ENCODE measurements at places on chromosomes 13 and 19.

- DNase-seq: no peak
Observed at GRCh38 chr13:70842062-70842644, 733.9 kb upstream of the KLHL1 start.

DNA sequence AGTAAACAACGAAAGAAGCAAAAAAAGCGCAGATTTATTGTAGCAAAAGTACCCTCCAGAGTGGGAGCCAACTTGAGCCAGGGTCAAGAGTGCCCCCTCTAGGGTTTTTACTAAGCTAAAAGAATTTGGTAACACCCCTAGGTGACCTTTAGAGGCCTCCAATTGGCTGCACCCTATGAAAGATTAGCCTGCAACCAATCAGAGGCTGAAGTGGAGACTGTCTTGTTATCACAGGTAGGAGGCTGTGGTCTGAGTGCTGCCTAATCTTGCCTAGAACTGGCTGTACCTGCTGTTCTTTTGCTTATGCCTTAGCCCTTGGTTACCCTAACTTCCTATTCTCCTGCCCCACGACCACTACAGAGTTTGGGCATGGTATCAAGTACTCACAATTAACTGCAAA is 38.3 kb downstream of the ANKRD10 start:
- DNase-seq: no peak

- no peak for DNase-seq
Observed at GRCh38 chr13:43493496-43494000, 293.2 kb downstream of the ENOX1 start.

DNA sequence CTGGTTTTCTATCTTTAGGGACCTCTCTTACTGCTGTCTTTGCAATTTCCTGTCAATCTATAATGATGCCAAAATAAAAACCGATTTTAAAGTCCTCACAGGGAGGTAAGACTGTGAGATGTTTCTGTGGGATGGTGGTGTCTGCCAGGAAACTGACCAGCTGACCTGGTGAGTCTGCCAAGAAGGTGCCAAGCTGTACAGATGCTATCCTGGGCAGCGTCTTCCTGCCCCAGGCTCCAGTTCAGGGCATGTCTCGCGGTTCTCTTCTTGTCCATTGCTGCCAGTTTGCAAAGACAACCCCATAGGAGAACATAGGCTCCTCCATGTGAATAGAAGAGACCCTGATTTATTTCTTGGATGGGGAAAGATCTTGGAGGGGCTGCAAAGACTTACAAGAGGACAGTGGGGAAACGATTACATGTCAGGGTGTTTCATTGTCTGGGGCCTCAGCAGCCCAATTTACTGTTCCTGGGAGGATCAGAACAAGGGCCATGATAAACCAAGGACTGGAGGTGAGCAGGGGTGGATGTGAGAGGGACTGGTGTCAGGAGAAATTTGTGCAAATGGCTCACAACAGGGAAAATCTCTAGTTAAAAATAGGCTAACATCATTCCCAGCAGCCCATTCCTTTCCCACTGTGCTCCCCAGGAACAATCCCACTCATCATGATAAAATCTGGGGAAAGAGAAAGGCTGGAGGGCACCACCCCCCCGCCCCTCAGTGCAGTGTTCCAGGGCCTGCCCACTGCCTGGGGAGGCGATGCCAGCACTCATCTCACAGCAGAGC is 42.7 kb upstream of the VSTM2B start:
- DNase-seq: no peak

DNA sequence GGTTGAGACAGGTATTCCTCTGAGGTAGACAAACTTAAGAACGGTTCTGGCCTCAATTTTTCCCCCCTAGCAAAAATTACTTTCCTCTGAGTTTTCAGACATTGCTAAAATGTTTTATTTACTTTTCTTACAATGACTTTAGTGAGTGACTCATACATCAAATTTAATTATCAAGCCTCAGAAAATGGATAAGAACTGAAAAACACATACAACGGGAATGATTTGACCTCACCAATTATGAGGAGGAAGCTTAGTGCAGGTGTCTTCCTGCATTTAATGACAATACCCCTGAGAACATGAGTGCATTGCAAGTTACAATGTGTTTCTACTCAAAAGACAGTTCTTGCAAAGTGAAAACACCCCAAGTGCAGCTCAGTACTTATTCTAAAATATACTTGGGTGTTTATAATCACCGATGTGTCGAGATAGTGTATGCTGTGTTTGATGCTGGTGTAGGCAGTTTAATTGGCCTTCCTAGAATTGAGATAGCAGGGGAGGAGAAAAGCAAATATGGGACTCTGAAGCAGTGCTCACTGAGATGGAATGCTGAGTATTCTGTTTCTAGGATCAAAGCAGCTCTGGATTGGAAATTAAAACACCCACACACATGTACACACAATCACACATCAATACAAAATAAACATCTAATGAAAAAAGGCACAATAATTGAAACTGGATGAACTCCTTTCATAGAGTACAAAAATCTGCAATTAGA is 189.5 kb upstream of the SLC10A2 start:
- no peak for DNase-seq

GRCh38 chr13:100534911-100535310 is 53.7 kb downstream of the GGACT start:
- no peak for DNase-seq

DNA sequence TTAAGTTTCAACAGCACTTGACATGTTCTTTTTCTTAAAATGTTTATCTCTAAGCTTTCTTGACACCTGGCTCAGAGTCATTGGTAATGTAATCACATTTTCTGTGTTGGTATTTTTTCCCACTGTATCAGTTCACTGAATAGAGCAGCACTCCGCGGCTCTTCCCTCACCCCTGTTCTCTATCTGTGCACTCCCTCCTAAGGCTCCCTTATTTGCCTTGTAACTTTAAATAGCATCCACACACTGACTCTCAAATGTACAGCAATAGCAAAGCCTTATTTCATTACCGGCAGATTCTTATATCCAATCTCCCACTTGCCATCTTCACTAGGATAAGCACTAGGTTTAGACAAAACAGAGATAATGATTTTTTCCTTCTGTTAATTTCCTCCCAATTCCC is 935.5 kb upstream of the SLC10A2 start:
- no peak for DNase-seq

GRCh38 chr13:108755083-108755482 is 125.7 kb downstream of the MYO16 start:
- DNase-seq: no peak

DNA sequence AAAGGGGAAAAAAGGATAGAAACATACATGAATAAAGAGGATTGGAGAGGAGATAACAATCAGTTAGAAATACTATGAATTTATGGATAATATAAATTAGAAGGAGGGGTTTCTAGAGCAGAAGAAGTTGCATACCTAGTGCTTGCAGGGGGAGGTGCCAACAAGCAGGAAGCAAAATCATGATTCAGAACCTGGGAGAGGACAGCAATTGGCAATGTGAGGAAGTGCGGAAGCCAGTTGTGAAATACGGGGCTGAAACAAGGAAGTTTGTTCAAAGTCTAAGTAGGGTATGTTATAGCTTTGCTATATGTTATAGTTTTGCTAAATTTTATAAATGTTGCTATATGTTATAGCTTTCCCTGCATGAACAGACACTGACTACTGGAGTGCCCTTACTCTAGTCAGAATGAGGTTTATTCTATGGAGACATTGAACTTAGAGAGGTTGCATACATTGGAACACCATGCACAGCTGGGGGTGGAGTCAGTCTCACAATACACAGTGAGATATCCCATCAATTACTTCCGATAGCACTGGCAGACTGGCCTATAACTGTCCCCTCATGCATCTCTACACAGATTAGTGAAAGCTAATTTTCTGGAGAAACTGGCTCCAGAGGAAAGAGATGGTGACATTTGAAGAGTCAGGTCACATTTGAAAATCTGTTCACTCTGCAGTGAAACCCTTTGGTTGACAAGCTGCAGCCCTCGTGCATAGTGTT is 92.1 kb downstream of the GPC6 start:
- no peak for DNase-seq

- no peak for DNase-seq
Observed at GRCh38 chr13:73740666-73741065, 393.5 kb downstream of the KLF12 start.

DNA sequence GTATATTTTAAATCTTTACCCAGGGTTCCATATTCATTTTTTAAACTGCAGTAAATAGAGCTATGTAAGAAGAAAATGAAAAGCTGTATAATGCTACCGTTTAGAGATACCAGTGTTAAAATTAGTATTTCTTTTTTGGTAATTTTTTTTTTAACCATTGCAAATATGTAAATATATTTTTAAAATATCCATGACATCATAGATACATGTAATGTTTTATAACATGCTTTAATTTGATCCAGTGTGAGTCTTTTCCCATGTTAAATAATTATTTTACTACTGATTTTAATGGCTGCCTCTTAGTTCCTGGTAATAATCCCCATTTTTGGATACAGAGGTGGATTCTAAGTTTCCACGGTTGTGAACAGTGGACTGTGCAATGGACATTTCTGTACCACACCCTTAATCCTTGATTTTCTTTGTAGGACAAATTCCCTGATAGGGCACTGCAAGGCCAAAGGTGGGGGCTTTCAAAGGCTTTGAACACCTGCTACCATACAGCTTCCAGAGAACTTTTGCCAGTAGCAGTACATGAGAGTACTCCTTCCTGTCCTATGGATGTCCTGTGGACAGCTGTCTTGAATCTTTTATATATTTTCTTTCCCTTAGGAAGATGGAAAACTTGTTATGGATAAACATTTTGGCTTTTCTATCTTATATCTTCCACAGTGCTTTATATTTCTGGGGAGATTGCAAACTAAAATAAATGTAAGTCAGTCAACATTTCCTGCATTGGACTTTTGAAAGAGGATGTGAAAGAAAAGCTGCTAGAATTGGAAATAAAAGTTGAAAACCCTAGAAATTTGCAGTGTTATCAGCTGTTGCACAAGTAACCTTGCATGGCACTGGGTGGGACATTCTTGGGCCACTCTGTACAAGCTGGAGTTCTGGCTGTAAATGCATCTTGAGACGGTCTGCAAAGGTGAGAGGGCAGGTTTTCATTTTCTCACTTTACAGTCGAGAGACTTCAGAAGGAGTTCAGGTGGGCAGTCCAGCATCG is 46.8 kb downstream of the ARHGEF7 start:
- DNase-seq: no peak

DNA sequence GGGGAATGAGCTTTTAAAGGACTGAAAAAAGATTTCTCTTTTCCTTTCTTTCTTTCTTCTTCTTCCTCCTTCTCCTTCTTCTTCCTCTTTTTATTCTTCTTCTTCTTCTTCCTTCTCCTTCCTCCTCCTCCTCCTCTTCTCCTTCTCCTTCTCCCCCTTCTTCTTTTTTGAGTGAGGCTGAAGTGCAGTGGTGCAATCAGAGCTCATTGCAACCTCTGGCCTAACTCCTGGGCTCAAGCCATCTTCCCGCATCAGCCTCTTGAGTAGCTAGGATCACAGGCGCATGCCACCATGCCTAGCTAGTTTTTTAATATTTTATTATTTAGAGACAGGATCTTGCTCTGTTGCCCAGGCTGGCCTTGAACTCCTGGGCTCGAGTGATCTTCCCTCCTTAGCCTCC is 120.9 kb upstream of the KL start:
- DNase-seq: no peak

GRCh38 chr13:44174769-44175425 is 198.7 kb upstream of the SERP2 start:
- DNase-seq: no peak

GRCh38 chr13:74190999-74191398 is 56.8 kb upstream of the KLF12 start:
- no peak for DNase-seq

- peak; percentile 47 for DNase-seq
Observed at GRCh38 chr19:55253842-55254624, 4.8 kb downstream of the PPP6R1 start.

- DNase-seq: no peak
Observed at GRCh38 chr19:58466089-58466759, 656 bp upstream of the ZNF324 start.

- no peak for DNase-seq
Observed at GRCh38 chr13:46340631-46341111, 46.4 kb downstream of the RUBCNL start.

DNA sequence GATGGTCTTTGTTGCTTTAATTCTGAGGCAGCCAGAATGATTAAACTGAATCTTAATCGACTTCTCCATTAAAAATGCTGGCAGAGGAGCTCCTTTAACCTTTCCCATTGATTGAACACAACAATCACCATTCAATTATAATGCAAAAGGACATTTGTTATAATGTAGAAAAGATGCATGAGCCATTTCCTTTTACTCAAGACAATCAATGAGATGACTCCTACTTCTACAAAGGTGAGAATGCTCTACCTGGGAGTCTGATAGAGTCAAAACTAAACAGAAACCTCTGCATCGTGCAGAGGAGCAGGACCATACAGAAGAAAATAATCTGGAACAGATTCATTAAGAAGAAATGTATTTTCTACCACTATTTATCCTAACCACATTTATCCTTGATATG is 253.6 kb upstream of the DACH1 start:
- no peak for DNase-seq

- DNase-seq: no peak
Observed at GRCh38 chr13:78709028-78709427, 50.1 kb upstream of the OBI1 start.

- DNase-seq: no peak
Observed at GRCh38 chr13:21079761-21080592, 18.6 kb upstream of the LATS2 start.

GRCh38 chr13:20969182-20969581 is 66.6 kb upstream of the XPO4 start:
- DNase-seq: no peak

DNA sequence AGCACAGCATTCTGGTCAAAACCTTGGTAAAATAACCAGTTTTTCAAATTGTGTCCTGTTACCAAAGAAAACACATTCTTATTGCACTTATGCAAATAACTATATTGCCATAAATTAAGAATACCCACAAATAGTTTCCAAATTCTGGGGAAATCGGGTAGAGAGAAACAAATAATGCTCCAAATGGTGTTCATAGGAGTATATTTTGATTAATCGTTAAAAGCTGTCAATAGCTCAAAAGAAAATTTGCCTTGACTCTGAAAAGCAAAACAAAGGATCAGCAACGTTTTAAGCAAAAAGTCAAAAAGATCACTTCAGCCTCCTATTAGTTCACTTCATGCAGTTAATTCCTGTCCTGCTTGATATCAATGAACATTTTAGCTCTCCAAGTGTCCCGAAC is 22.2 kb upstream of the CEACAM21 start:
- DNase-seq: no peak

DNA sequence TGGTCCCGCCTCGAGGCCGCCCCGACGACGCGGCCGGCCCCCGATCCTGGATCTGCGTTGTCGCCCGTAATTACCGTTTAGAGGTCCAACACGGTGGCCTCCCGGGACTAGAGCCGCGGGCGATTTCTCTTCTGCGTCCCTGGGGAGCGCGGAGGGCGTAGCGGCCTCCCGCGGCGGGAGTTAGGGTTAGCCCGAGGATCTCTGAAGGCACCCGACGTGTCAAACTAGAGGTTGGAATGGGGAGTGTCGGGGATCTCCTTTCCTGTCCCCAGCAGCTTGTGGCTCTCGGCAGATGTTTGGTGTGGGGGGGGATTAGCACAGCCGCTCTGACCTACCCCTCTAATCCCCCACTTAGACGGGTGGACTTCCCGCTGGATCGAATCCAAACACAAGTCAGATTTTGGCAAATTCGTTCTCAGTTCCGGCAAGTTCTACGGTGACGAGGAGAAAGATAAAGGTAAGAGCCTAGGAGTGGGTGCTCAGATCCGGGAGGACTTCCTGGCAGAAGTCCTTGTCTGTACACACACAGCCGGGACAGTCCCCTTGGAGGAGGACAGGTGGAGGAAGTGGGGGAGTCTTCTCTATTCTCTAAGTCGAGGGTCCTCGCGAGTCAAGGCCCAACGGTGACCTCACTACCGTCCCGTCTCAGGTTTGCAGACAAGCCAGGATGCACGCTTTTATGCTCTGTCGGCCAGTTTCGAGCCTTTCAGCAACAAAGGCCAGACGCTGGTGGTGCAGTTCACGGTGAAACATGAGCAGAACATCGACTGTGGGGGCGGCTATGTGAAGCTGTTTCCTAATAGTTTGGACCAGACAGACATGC is 581 bp downstream of the CALR start:
- DNase-seq: peak; percentile 26
